IPS DF 6.9 (cell line): ENCODE measurements at places on chromosomes 6 and 20.

DNA sequence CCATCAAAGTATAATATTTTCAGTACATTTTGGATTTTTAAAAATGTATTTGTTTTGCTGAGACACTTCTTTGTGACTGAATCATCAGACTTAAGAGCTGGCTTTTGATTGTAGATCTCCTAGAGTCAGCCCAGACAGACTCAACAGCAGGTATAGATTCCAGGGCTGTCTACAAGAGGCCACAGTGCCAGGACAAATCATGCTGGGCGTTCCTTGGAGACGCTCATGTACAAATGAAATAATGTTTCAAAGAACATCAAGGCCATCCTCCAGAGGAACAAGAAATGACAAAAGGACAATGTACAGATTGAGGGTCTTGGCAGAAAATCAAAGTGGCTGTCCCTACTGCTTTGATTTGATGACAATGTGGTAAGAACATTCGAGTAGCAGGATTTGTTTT lies 369.3 kb downstream of the GRIK2 start:
- DNase-seq: no peak

DNA sequence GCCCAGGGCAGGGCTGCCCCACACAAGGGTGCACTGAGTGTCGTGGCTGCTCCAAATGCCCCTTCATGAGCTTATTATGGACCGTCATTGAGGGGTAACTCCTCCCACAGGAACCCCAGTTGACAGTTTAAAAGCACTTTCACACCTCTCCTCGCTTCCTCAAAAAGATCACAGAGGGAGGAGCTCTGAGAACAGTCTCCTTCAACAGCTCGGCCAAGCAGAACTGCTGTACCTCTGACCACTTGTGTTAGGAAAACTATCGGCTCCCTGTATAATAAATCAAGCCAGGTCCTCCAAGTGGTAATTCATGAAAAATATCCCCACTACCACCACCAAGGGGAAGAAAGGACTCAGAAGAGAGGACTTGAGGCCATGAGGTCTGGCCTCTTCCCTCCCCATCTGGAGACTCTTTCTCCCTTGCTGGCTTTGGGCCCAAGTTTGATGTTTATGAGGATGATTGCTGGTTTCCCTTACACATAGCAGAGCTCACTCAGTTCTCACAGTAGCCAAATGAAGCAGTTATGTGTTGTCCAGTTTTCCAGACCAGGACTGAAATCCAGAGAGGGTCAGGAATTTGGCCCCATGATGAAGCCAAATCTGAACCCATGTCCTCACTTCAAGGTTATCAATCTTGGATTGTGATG lies 8.7 kb downstream of the SNX21 start:
- DNase-seq: no peak

DNA sequence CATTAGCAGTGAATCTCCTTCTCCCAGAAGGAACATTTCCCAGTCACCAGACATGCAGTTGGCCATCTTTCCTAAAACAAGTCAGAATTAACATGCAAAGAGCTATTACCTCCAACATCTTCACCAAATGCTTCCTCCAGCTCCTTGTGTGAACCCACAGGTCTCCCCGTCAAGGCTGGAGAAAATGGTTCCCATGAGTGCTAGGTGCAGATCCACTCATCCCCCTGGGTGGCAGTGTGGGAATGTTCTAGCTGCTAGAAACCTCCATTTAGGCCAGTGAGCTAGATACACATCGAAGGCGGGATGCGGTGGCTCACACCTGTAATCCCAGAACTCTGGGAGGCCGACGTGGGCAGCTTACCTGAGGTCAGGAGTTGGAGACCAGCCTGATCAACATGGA lies 603.9 kb upstream of the SLC35B3 start:
- no peak for DNase-seq

- no peak for DNase-seq
Observed at GRCh38 chr20:3744037-3744436, 11.6 kb downstream of the HSPA12B start.

DNA sequence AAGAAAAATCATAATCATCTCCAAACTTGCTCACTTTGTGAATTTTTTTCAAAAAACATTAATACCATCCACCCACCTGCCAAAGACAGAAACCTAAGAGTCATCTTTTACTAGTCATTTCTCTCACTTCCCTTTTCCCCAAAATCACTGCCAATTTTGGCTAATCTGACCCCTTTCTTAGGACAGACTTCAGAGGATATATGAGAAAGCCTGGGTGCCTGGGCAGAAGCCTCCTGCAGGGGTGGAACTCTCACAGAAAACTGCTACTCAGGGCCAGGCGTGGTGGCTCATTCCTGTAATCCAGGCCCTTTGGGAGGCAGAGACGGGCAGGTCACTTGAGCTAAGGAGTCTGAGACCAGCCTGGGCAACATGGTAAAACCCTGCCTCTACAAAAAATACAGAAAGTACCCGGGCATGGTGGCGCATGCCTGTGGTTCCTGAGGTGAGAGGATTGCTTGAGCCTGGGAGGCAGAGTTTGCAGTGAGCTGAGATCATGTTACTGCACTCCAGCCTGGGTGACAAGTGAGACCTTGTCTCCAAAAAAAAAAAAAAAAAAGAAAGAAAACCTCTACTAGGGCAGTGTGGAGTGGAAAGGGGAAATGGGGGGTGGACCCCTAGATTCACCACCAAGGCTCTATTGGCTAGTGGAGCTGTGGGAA lies 3.8 kb downstream of the DEK start:
- DNase-seq: no peak

DNA sequence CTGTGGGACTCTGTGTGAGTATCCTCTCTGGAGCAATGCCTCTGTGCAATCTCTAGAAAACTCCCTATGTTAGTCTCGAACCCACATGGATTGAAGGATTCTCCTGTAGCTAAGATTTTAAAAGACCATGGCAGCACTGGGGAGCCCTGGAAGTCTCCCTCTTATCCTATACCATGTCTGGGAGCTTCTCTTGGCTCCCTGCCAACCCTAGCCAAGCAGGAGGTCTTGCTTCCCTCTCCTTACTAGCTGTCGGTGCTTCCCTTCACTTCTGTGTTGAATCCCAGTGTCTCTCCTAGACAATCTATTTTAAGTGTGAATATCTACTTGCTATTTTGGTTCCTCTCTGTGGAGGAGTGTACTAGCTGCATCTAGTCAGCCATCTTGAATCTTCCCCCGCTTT lies 118.8 kb upstream of the NRN1 start:
- no peak for DNase-seq

- DNase-seq: no peak
Observed at GRCh38 chr6:111597291-111598086, 8.2 kb downstream of the TRAF3IP2 start.
